ENCODE measurements at places on chromosomes 16 and 17.

- DNase-seq: no peak
These were observed 1.6 kb downstream of the NDUFB10 start for GRCh38 chr16:1960665-1961630.

DNA sequence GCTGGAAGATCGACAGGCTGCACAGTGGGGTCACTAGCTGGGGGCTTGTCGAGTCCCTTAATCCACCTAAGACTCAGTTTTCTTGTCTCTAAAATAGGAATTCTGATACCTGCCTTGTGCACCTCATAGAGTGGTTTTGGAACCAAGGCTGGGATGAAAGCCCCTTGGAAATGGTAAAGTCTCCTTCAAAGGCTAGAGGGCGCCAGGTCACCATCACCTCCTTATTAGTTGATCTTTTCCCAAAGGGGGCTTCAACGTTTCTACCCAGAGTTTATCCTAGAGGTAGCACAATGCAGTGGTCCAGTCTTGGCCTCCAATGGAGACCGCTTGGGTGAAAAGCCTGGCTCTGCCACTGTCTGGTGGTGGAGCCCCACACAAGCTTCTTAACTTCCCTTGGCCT, 158.2 kb downstream of the AIPL1 start:
- no peak for DNase-seq

DNA sequence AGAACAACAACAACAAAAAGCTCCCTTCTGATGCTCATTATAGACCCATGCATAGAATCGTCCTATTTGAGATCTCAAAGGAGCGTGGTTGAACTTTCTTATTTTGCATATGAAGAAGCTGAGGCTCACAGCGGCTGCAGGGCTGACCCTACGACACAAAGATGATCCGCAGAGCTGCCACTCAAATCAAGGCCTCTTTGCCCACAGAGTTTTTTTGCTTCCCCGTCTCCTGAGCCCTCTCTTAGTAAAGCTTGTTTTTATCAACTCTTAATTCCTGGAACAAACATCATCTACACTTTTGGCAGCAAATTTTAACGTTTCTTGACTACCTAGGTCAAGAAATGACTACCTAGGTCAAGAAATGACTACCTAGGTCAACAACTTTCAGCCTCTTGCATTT, 73.7 kb downstream of the C16orf95 start:
- DNase-seq: no peak

GRCh38 chr17:13813347-13814240, 211.9 kb upstream of the HS3ST3A1 start:
- DNase-seq: no peak
